Left ventricle myocardium superior (tissue), 1 donor: ENCODE measurements at places on chromosomes 7 and 10.

GRCh38 chr10:50286517-50286916, 35.2 kb upstream of the ASAH2 start:
- DNase-seq: no peak

DNA sequence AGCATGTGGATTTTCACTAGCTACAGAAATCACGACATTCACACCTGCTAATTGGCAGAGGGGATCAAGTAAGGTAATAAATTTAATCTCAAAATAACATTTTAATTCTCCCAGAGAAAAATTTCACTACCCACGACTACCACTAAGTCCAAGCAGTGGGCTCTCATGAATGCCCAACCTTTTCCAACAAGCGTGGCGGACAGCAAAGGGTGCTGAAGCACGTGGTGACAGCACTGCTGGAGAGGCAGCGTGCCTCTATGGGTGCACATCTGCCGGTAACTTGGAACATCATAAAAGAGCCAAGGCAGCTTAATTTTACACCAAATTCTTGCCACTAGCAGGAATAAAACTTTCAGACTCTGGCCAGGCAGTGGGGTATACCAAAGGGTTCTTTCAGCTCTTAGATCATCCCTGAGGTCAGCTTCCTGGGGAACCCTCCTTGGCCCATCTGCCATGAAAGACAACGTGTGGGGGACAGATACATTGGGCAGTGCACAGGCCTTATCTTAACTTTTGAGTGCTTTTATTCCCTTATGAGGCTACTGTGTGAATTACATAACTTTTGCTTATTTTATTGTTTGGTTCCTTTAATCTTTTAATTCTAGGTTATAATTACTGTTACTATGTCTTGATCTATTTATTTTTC, 206.7 kb upstream of the KCTD7 start:
- DNase-seq: no peak

- no peak for DNase-seq
Measured at GRCh38 chr7:134554417-134554966, 5.6 kb downstream of the AKR1B15 start.

- DNase-seq: no peak
Measured at GRCh38 chr10:80988755-80989154, 451.1 kb downstream of the SH2D4B start.

DNA sequence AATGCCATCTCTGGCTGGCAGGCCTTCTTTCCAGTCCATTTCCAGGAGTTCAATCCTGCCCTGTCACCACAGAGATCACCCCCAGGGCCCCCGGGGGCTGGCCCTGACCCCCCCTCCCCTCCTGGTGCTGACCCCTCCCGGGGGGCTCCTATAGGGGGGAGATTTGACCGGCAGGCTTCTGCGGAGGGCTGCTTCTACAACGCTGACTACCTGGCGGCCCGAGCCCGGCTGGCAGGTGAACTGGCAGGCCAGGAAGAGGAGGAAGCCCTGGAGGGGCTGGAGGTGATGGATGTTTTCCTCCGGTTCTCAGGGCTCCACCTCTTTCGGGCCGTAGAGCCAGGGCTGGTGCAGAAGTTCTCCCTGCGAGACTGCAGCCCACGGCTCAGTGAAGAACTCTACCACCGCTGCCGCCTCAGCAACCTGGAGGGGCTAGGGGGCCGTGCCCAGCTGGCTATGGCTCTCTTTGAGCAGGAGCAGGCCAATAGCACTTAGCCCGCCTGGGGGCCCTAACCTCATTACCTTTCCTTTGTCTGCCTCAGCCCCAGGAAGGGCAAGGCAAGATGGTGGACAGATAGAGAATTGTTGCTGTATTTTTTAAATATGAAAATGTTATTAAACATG, 6.0 kb downstream of the CHPF2 start:
- DNase-seq: peak; percentile 29
